ENCODE measurements at places on chromosomes 16 and 17. TPM values are rescaled to one million over a fixed set of nuclear protein-coding genes. Genes with fewer than 3 reads are reported as not detected.

DNA sequence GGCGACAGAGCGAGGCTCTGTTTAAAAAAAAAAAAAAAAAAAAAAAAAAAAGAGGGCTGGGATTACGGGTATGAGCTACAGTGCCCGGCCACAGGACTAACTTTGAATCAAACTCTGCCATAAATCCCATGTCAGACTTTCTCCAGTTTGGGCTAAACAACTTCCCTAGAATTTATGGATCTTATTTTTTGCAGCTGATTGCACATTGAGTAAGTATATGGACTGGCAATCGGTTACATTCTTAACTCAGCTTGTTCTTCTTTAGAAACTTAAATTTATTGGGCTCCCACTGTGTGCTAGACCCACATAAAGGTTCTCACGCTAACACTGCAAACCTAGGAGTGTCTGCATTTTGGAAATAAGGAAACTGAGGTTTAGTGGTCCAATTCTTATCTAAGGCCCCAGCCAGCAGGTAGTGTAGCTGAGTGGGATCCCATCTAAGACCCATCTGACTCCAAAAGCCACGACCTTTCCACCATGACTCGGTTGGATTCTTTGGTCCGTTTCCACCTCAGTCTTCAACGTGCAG lies 718 bp upstream of the CBFB start:
- DNase-seq: no peak

DNA sequence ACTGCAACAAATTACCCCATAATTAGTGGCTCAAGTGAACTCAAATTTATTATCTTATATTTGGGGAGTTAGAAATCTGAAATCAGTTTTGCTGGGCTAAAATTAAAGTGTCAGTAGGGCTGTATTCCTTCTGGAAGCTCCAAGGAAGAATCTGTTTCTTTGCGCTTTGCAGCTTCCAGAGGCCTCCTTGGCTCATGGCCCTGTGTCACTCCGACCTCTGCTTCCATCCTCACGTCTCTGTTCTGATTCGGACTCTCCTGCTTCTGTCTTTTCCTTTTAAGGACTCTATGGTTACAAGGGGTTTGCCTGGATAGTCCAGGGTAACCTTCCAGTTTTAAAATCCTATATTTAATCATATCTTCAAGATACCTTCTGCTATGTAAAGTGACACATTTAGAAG lies 232.1 kb downstream of the CA10 start:
- no peak for DNase-seq

CACNG5 gene
- total RNA-seq: not detected

TMEM101 gene
- 48.2 TPM for total RNA-seq

KRT9 gene
- total RNA-seq: not detected

MARVELD3 gene
- total RNA-seq: 0.55 TPM
